Daoy (cell line): ENCODE measurements at places on chromosomes 6 and 20.

GRCh38 chr6:112827793-112828192 lies 480.7 kb downstream of the RFPL4B start:
- no peak for DNase-seq

DNA sequence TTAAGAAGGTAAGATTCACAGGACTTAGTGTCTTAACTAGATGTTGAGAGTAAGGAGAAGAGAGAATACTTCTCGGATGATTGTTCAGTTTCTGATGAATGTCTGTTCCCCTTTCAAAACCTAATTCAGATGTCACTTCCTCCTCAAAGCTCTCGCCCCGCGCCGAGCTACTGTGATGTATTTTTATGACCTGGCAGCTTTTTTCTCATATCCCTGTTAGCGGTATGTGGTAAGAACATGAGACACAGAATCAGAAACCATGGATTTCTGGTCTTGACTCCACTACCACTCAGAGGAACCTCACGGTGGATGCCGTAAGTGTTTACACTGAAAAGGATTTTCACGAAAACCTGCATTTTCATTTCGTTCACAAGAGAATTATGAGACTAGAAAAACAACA lies 48.4 kb downstream of the CEP43 start:
- DNase-seq, result no peak

- DNase-seq, result peak; percentile 69
These were observed 148.8 kb downstream of the TFAP2A start for GRCh38 chr6:10266061-10266460.

DNA sequence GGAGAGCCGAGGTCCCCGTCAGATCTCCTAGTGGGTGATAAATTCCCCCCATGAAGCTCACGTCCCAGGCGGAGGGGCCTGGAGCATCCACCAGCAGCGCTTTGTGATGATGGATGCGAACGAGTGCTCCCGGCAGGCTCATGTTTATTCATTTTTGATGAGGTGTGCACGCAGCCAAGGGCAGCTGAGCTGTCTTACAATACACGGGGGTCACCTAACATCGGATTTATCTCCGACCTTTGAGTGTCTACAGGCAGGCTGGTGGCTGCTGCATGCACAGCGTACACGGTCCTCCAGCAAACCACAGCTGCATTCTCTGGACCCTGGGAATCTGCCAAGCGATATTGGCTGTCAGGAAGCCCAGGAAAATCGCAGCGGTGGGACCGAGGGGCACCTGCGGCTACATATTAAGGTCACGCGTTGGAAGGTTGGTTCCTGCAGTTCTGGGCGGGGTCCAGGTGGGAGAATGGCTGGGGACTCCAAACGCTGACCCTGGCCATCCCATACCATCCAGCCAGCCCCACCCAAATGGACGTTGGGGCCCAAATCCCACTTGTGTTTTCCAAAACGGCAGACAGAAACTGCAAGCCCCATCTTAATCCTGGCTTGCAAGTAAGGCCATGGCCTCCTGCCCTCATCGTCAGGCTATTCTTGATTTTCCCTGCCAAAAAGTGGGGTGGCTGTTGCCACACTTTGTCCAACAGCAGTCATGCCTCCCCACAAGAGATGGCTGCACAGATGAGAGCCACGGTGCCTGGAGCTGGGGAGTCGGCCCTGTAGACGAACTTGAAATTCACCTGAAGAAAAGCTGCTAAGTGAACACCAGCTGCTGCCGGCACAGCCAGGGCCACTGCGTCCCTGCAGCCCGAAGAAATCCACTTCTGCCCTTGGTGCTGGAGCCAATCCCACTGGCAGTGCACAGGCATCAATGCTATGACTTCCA lies 399.9 kb downstream of the TAF4 start:
- no peak for DNase-seq

DNA sequence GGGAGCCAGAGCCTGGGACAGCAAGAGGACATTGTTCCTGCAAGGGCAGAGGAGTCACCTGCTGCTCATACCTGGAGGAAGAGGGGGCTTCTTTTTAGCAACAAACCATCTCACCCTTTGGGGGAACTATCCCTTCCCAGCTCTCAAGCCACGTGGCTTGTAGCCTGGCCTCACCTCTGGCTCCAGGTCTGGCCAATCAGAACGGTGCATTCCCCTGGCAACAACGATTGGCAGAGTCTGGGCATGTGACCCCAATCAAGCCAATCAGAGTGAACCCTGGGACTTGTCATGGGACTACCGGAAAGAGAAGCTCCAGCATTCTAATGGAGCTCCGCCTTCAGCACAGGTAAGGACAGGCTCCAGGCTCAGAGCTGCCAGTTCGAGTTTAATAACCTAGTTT lies 33.6 kb downstream of the KCNB1 start:
- no peak for DNase-seq

DNA sequence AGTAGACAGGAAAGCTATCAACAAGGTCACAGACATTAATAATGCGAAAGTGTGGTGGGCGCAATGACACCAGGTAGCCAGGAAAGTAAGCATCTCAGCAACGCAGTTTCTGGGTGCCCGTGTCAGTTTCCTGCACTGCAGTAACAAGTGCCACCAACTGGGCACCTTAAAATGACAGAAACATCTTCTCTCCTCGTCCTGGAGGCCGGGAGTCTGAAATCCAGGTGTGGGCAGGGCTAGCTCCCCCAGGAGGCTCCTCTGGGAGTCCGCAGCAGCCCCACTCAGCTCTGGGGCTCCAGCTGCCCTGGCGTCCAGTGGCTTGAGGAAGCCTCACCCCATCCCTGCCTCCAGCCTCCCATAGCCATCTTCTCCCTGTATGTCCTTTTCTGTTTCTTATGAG lies 387.2 kb downstream of the TAF4 start:
- DNase-seq, result no peak

- peak; percentile 53 for DNase-seq
These were observed 54.2 kb downstream of the TBC1D7 start for GRCh38 chr6:13273931-13274706.

DNA sequence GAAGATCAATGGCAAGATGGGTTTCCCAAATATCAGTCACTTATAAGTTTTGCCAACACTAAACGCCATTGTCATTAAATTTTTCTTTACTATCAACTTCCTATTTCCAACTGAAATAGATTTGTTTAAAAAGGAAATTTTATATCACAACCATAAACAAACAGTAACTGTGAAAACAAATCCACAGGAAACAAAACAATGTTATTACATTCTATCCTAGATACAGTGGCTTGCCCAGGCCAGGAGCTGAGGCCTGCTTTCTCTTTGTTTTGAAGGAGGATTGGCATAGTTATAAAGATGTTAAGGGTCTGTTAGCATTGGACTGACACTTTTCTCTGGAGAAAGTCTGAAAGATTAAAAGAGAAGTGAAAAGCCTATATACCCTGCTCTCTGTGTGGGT lies 24.9 kb downstream of the PPP1R16B start:
- DNase-seq, result no peak

DNA sequence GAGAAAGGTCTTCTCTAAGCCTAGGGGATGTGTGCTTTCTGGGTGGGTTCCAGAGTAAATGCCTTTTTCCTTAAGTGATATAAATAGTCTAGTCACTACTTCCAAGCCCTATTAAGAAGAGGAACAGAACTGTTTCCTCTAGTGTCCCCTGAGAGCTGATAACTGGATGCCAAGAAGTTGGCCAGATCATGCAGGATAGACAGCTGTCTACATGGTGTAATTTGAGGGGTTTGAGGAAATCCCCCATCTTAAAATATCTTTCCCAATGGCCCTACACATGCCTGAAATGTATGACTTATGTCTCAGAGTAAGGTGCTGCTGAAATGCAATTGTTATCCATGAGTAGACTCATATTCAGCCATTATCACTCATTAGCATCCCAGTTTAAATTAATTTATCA lies 20.2 kb upstream of the PIM1 start:
- DNase-seq, result no peak

DNA sequence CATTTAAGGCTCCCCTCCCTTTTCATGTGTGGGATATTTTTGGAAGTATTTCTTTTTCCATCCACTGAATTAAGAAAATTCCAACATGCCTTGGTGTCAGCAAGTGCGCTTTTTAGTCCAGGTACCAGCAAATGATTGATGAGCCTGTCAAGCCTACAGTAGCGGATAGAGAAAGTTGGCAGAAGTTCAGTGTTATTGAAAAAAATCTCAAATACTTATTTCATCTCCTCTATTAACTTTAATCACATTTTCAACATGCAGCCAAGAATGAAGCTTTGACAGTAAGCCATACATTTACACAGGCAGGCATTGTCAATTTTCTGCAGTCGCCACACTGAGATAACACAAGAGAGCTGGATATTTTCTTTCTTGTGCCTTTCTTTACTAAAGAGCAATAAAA lies 50.4 kb downstream of the BLOC1S5 start:
- no peak for DNase-seq
